AML-193 (cell line): ENCODE measurements at places on chromosomes 2 and 18.

DNA sequence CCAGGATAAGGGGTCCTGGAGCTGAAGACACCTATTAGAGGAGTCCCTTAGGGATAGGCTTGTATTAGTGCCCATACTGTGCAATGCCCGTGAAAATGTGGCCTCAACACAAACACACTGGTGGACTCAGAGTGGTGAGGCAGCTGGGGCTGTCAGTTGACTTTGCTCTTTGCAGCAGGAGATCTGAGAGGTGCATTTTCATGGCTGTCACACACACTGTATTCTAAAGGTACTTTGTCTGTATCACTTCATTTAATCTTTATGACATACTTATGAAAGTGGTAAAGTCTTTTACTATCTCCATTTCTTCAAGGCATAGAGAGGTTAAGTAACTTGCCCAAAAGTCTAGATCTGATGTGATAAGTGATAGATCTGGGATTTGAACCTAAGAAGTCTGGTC is 55.1 kb upstream of the GCFC2 start:
- no peak for DNase-seq

DNA sequence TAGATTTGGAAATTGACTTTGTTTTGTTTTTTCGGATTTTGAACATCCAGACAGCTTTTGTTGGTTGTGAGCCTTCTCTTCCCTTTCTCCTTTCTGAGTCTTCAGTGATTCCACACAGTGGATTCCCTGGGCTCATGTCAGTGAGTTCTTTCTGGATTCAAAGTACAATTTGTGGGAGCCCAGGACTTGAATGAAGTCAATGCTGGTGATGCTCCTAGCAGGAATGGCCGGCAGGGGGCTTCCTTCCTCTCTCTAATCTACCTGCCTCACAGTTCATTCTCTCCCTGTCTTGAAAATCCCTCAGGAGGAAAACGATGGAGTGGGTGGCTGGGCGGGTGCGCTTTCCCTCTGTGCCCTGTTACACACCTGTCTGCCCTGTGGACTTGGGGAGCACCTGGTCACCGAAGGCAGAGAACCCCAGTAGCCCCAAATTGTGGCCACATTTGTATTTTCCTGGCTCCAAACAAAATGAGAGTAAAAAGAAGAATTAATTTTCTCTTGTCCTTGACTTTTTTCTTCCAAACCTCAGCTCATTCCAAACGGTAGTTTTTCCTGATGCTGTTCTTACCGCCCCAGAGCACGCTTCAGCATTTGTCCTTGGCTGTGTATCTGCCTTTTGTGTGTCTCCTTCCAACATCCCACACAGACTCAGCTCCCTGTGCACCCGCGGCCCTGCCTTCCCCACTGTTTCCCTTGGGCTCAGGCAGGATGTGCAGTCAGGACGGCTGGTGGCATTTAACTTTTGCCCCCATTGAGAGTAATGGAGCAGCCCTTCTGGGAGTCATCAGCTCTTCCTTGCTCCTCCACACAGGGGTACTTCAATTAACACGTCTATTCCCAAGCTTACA is 86.6 kb downstream of the MARCO start:
- DNase-seq, result peak; percentile 21

DNA sequence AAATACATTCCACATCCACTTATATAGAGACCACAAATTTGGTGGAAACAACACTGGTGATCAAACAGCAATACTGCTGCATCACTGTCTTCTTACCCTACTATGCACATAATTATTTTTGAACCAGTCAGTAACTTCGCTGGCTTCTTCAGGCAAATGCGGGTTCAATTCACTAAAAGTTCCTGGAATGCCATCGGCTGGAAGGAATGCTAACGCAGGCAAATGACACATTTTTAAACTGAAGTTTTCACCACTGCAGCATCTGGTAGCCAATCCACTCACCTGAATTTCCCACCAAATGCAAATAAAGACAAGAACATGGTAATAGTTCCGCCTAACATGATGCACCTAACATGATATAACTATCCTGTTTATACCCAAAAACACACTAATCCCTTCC is 10.0 kb upstream of the HDHD2 start:
- DNase-seq, result no peak

GRCh38 chr2:101473911-101474701 is 806 bp downstream of the RFX8 start:
- peak; percentile 31 for DNase-seq

DNA sequence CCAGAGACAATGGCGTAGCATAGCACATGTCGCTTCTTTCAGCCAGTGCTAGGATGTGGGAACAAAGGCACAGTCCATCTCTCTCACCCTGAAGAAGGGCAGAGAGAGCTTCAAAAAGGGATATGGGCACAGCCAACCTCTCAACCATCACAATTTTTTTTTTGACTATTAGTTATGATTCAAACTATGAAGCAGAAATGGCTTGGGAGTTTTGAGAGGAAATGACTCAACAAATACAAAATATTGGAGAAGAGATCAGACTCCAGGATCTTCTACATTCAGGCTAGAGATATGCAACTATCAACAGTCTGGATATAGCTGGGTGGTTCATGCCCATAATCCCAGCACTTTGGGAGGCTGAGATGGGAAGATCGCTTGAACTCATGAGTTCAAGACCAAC is 109.1 kb downstream of the MCFD2 start:
- DNase-seq, result no peak

DNA sequence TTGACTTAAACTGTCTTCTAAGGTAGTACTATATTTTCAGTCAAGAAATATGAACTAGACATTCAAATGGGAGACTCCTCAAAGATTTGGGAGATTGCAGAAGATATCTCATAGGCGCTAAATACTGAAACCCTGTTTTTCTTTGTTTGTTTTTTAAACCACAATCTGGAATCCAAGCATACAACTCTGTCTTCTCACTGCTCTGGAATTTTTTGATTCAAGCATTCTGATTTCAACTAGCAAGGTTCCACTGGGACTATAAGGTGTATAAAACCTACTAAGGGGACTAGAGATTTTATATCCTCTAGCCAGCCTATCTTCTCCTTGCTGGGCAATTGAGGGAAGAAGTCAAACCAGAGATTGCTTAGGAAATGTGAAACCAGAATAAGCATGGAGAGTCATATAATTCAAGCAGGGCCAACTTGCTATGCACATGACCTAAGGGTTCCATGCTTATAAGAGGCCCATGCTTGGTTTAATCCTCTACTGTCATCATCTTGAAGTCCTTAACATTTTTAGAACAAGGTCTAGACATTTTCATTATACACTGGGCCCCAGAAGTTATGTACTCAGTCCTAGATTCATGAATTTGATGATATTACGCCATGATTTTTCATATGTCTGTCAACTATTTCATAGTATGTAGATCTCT is 405.5 kb downstream of the PARD3B start:
- no peak for DNase-seq

DNA sequence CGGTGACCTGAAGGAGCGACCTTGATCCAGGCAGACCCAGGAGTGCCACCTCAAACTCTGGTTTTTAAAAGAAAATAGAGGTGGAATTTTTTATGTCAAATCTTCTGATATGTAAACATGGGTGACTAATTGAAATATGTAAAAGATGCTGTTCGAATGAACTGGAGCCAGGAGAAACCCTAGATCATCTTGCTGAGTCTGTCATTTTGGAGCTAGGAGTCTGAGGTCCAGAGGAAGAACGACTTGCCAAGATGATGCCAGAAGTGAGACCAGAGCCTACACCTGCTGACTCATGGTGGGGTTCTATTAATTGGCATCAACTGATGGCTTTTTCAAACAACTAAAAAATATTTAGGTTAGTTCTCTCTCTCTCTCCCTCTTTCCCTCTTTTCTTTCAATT is 74.1 kb downstream of the ACAA2 start:
- DNase-seq, result no peak

DNA sequence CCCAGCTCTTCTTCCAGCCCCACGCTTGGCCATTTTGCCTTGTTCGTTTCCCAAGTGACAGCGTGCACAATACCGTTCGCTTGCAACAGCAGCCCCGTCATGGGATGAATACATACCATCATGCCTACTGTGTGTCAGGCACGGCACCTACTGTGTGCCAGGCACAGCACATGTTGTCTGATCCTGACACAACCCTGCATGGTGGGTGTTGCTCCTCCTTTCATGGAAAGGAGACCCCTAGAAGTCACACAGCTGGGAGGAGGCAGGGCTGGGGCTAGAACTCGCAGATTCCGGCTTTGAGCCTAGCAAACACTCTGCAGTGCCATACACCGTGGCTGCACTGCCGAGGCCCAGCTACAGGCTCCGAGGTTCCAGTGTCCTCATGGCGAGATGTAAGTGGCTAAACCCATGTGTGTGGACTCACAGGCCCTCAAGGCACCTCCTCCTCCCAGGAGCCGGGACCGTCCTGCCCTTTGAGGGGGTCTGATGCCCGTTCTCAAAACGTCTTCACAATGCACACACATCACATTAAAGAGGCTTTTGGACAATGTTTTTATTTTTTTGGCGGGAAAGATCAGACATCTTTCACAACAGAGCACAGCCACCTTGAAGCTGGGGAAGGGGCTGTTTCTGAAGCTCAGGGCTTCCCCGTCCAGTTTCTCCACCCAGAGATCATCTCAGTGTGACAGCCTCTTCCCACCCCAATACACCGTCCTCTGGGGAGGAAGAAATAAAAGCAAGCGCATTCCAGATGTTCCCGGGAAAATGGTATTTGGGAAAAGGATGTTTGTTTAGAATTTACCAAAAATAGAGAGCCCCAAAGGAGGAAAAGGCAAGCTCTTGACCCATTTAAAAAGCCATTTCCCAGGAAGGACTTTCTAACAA is 64.9 kb downstream of the HS1BP3 start:
- DNase-seq, result no peak
